ENCODE measurements at places on chromosomes 7 and 10.

- no peak for DNase-seq
These were observed 225.2 kb upstream of the TAC1 start for GRCh38 chr7:97506728-97507127.

GRCh38 chr10:109689785-109690184 lies 233.5 kb downstream of the XPNPEP1 start:
- DNase-seq: no peak

- DNase-seq: no peak
These were observed 32.3 kb upstream of the LSM8 start for GRCh38 chr7:118151671-118152070.

DNA sequence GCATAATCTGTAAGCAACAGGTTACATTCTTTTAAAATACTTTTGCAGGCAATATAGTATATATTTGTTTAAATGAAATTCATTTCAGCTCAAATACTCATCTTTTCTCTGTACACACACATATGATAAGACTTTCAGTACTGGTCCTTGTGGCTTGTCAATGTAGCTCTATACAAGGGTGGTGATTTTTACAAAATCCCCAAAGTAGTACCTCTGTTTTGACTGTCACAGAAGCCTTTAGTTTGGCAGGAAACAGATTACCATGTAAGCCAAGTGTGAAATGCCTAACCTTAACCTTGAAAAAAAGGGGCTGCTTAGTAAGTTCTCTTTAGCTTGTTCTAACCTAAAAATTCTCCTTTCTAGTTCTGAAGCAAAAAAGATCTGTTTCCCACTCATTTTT lies 87.9 kb downstream of the KCND2 start:
- no peak for DNase-seq

DNA sequence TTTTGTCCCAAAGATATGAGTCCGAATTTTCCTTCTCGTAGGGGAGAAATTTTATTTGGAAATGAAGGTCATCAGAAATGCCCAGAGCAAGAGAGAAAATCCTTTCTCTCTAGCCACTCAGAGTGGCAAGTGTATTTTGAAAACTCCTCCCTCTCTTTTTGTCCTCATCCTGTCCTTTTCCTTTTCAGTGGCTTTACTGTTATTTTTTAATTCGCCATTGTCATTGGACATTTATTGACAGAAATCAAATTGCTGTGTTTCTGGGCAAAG lies 39.6 kb downstream of the TET1 start:
- DNase-seq: no peak

- no peak for DNase-seq
These were observed 420.4 kb downstream of the SDK1 start for GRCh38 chr7:3721422-3721821.

DNA sequence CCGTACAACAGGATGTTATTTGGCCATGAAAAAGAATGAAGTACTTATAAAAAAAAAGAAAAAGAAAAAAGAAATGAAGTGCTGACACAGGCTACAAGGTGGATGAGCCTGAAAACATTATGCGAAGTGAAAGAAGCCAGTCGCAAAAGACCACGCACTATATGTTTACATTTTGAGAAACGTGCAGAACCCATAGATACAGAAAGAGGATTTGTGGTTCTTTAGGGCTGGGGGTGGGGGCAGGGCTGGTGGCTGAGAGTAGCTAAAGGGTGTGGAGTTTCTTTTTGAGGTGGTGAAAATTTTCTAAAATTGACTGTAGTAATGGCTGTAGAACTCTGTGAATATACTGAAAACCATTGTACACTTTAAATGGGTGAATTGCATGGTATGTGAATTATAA lies 86.0 kb upstream of the FAM20C start:
- DNase-seq: no peak

GRCh38 chr7:103446049-103446520 lies at the start of gene SLC26A5:
SLC26A5 (minus strand) TSS chr7:103446207; CDS start chr7:103421514, 24,693 bp downstream.
- DNase-seq: no peak

DNA sequence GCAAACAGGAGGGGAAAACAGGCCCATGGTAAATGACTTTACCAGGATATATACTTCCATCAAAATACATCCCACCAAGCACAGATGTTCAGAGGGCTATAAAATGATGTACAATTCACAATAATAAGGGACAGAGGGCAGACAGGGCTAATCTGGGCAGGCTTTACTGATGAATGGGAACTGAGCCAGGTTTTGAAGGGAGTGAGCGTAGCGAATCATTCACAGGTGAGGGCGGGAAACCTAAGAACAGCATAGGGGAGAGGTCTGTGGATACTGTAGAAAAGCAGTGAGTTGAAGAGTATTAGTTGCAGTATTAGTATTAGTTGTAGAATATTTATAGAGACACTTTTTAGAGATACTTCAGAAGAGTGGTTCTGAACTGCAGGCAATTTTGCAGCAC lies 180.8 kb downstream of the JAZF1 start:
- DNase-seq: no peak

GRCh38 chr7:12553416-12553815 lies 17.1 kb upstream of the SCIN start:
- no peak for DNase-seq

GRCh38 chr10:2852574-2853323 lies 214.6 kb upstream of the PFKP start:
- DNase-seq: no peak

DNA sequence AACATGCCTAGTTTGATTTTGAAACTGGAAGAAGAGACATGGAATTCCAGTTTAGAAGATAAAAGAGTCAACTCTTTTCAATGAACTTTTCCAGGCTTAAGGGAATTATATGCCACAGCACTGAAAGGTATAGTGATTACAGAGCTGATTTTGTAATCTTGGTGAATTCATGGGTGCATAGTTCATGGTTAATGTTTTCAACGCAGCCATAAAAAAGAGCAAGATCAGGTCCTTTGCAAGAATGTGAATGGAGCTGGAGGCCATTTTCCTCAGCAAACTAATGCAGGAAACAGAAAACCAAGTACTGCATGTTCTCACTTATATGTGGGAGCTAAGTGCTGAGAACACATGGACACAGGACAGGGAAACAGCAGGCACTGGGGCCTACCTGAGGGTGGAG lies 94.2 kb downstream of the CUBN start:
- DNase-seq: no peak

DNA sequence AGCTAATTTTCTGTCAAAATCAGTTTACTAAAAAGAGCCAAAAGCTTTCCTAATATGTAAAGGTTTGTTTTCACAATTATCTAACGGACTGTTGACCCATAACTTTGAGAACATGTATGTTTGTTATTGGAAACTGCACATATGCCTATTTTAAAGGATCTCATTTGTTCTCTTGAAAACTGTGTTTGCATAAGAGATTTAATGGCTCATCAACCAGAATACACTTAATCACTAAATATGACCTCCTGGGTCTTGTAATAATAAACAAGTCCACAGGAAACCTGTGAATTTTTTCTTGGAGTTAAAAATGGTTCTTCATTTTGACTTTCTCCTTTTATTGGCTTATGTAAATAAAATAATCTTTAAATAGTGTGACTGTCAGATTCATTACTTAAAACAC lies 48.3 kb upstream of the STEAP1B start:
- DNase-seq: no peak

GRCh38 chr7:4794591-4795350 lies 19.3 kb downstream of the AP5Z1 start:
- peak; percentile 45 for DNase-seq

Data from astrocyte of the spinal cord (primary cell).